GM06990 (cell line): ENCODE measurements at places on chromosomes 1 and 21.

- DNase-seq = peak; percentile 16
Observed at GRCh38 chr1:181038399-181038873, 4.7 kb downstream of the MR1 start.

- DNase-seq = no peak
Observed at GRCh38 chr1:201109651-201110050, 2.6 kb downstream of the CACNA1S start.

DNA sequence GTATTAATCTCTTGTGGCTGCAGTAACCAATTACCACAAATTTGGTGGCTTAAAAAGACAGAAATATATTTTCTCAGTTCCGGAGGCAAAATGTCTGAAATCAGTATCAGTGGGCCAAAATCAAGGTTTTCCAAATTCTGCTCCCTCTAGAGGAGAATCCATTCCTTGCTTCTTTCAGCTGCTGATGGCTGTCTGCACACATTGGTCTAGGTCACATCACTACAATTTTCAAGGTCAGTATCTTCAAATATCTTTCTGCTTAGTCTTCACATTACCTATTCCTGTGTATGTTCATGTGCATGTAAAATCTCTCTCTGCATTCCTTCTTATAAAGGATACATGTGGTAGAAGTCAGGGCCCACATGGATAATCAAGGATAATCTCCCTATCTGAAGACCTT lies 999.4 kb downstream of the KCNT2 start:
- no peak for DNase-seq

DNA sequence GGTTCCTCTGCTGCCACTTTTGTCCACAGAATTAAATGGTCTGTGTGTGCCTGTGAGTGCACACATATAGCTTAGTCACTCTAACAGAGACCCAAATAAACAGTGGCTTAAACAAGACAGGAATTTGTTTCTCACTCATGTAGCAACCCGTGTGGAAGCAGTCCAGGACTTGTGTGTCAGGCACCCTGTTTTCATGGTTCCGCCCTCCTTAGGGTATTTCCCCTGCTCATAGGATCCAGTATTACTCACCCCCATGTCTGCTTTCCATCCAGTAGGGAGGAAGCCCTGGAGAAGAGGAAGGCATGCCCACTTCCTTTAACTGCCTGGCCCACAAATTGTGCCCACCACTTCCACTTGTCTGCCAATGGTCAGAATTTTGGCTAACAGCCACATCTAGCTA lies 41.3 kb upstream of the TACSTD2 start:
- no peak for DNase-seq

DNA sequence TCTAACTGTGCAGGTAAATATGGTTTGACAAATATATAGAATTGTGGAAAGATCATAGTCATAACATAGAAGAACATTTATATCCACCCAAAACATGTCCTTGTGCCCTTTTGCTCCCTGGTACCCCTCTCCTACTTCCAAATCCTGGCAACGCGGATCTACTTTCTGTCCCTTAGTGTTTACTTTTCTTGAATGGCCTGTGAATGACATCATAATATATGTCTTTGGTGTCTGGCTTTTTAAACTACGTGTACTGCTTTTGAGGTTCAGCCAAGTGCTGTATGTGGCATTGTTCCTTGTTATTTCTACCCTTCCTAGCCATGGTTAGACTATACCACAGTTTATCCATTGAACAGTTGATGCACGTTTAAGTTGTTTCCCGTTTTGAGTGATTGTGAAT lies 155.6 kb downstream of the SDCCAG8 start:
- no peak for DNase-seq

- no peak for DNase-seq
Observed at GRCh38 chr1:23795676-23796465, 4.7 kb downstream of the GALE start.
